ENCODE measurements at places on chromosomes 6 and 20. TPM values are rescaled to one million over a fixed set of nuclear protein-coding genes. Genes with fewer than 3 reads are reported as not detected.

DNA sequence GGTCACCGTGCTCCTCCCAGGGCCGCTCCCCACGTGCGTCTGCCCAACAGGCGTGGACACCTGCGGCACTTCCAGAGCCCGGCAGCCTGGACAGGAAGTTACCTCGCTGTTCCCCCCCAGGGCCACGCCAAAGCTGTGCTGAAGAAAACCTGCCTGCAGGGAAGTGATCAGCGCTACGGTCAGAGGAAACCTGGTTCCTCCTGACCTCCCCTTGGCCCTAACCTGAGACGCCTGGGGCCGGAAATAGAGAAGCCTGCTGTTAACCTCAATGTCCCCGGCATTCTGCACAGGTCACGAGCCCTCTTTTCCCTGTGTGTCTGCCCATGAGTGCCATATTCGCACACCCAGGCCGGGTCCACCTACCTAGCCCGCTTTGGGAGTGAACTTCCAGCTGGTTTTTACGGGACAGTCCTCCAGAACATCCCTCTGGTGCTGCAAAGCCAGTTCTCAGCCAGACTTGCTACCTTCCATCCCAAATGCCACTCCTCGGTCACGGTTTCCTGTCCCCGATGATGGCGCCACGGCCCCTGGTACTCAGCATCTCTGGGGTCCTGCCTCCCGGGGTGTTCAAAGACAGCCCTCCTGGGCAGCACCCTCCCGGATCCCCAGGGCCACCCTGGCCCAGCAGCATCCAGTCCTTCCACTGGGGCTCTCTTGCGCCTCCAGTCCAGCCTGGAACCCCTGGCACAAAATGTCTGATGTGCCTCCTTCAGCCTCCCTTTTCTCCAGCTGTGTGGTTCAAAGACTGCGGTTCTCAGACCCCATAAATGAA is 12.0 kb upstream of the IRF4 start:
- no peak for DNase-seq

The CENPQ gene
- total RNA-seq = 3.2 TPM

DNA sequence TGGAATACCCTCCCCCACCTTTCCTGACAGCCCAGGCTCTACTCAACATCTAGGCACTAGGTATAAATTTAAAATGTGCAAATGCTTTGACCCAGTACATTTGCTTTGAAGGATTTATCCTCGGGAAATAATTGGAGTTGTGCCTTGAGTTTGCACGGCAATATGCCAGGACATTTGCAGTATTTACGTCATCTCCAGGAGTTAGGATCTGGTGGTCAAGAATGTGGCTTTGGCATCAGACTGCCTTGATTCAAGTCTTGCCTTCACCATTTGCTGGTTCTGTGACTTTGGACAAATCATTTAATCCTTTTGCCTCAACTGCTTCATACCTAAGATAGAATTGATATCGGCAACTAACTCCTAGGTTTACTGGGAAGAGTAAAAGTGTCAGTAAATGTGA is 169.6 kb downstream of the PLCB1 start:
- DNase-seq = no peak

GRCh38 chr6:104862456-104862855 is 2.7 kb upstream of the HACE1 start:
- no peak for DNase-seq

The FOXQ1 gene
- total RNA-seq = 1.2 TPM

DNA sequence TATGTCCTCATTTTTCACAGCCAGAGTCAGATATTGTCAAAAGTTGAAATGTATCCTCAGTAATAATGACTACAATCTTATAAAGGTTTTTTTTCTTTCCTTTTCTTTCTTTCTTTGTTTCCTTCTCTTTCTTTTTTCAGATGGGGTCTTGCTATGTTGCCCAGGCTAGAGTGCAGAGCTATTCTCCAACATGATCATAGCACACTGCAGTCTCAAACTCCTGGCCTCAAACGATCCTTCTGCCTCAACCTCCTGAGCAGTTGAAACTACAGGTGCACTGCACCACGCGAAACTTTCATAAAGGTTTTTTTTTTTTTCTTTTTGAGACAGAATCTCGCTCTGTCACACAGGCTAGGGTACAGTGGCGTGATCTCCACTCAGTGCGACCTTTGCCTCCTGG is 31.1 kb upstream of the FOXA2 start:
- no peak for DNase-seq

The ZC3H12D gene
- 0.95 TPM for total RNA-seq
